A673 (cell line): ENCODE measurements at places on chromosomes 5 and 9.
A peak's percentile ranks its signal among the peaks of the same experiment; 100 is the strongest.

DNA sequence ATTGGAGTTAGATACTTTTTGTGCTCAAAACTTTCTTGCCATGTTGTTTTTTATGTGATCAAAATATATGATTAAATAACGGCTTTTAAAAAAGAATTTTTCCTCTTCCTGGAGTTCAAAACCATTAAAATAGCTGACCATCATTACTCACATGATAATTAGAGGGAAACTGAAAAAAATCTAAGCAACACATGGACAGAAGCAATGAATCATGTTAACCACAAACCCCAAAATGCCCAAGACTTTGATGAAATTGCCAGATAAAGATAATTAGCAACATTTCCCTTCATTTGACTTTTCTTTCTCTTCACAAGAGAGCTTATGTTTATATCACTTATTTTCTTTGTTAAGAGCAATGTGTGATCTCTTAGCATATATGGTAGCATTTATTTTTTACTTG lies 1294.2 kb downstream of the EFNA5 start:
- no peak for DNase-seq

GRCh38 chr5:6176102-6176693 lies 202.1 kb downstream of the MED10 start:
- DNase-seq: no peak

GRCh38 chr9:136539427-136540421 lies 6.1 kb downstream of the NOTCH1 start:
- DNase-seq: no peak

DNA sequence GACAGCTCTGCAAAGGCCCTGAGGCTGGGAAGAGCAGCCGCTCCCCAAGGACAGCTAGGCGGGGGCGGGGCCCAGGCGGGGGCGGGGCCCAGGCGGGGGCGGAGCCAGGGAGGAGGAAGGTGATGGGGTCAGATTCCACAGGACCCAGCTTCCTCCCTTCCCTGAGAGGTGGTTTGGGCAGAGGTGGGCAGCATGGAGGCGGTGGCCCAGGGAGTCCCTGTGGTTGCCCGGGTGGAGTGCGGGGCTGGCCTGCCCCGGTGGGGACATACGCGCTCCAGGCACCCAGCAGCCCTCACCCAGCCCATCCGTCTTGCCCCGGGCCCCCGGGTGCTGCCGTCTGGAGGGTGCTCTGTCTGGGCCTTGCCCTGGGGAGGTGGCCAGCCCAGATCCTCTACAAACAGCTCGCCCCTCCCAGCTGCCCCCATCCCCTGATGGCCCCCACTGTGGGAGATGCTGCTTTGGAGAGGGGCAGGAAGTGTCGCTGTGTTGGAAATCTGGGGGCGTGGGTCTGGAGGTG lies 11.0 kb upstream of the RNU6ATAC start:
- DNase-seq: no peak

- DNase-seq: peak; percentile 23
These were observed 25.2 kb downstream of the SHC3 start for GRCh38 chr9:89153232-89154017.

DNA sequence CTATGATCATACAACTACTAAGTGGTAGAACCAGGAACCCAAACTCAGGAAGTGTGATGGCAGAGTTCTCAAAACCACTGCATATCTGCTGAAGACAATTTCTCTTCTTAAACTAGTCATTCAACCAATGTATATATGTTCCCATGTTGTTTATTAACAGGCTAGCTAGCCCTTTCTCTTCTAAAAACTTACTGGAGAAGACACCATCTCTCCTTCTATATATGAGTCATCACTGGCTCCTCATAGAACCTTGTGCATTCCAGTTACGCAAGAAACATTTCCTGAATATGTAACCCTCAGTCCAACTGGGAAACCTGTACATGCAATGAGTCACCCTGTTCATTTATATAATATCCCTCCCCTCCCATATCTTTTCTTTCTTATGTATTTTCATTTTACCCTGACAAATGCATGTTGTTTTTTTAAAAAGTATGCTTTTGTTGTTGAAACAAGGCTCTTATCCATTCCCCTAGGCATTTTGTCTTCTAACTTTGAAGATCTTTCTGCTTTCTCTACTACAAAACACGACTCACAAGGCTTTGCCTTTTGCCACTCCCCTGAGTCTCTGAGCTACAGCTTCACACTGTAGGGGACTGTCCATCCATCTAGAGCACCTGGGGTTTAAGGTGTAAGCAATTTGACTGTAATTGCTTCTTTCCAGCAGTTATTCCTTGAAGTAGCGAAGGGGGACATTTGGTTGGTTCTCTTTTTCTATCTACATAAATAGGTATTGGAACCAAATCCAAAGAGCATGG lies 119.5 kb downstream of the ANXA1 start:
- DNase-seq: peak; percentile 75
